Occipital lobe (tissue), 3 donors: ENCODE measurements at places on chromosomes 16 and 17.

DNA sequence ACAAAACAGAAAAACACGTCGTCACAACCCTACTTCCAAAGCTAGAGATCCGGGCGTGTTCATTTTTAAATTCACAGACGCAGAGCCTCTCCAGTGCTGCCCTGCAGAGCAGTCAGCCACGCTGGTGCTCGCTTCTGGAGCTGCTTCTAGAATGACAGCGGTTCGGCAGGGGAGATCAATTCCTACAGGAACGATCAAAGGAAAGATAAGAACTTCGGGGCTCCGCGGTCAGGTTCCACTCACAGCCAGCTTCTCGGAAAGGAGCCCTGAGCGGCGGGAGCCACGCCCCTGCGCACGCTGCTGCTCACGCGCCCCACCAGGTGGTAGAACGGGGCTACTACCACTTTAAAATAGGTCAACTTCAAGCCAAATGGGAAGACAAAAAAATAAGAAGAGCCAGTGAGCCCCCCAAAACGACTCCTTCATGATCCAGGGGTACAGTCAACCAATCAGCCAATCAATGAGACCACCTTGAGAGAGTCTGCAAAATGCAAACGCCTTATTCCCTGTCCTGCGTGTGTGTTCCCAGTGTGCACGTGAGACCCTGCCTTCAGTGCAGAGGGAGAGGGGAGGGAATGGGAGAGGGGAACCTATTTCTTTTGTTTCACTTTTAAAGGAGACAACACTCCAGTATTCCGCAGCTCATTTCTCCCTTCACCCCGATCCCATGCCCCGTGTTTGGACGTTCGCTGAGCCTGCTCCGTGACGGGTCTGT is 209.7 kb downstream of the RBFOX3 start:
- DNase-seq: peak; percentile 61

- DNase-seq: no peak
Observed at GRCh38 chr17:31477417-31478055, 86.1 kb downstream of the RAB11FIP4 start.

DNA sequence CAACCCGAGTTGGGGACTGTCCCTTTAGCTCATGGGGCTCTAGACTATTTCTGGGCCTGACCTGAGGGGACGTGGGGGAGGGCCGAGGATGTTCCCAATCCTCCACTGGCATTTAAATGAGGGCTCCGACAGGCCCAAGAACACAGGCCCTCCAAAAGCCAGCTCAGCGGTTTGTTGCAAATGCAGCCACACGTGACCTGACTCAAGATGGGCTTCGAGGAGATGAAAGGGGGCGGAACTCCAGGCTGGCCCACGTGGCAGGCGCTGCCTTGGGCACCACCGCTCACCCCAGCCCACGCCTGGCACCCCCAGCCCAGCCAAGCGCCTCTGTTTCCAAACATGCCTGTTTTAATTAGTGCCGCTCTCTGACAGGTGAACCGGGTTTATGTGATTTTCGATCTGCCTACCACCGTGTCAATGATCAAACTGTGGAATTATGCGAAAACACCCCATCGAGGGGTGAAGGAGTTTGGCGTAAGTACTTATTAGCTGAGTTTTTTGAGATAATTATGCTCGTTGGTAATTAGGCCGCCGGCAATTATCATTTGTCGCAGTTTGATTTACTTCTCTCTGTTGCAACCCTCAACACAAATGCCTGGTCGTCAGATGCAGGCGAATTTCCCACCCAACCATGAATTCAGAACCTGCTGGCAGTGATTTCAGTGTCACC is 226.7 kb downstream of the KATNIP start:
- no peak for DNase-seq

DNA sequence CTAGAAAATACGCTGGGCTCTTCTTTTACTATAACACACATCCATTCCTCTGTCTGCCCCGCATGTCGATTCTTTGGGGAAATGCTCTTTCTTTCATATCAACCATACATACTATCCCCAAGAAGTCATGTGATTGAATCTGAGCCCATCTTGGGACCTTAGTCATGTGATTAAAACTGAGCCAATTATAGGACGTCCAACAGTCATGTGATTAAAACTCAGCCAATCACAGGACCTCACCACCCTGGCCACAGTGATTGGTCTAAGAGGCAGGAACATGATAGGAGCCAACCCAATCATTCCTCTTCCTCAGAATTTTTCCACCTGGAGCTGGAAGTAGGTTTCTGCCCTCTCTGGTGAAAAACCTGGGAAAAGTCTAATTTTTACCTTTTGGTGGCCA is 78.8 kb downstream of the TMEM114 start:
- DNase-seq: no peak

GRCh38 chr16:49463529-49463928 is 89.9 kb downstream of the C16orf78 start:
- DNase-seq: no peak

GRCh38 chr16:88003316-88003715 is 52.1 kb downstream of the BANP start:
- DNase-seq: no peak

- no peak for DNase-seq
Observed at GRCh38 chr16:77068402-77068801, 122.6 kb upstream of the MON1B start.

GRCh38 chr17:81002409-81003361 is 11.0 kb downstream of the CHMP6 start:
- DNase-seq: peak; percentile 28

- no peak for DNase-seq
Observed at GRCh38 chr16:54953461-54953860, 22.8 kb downstream of the IRX5 start.

- DNase-seq: no peak
Observed at GRCh38 chr16:10368969-10369551, 16.8 kb upstream of the ATF7IP2 start.

GRCh38 chr16:1775006-1775845 is 2.3 kb upstream of the MRPS34 start:
- no peak for DNase-seq

DNA sequence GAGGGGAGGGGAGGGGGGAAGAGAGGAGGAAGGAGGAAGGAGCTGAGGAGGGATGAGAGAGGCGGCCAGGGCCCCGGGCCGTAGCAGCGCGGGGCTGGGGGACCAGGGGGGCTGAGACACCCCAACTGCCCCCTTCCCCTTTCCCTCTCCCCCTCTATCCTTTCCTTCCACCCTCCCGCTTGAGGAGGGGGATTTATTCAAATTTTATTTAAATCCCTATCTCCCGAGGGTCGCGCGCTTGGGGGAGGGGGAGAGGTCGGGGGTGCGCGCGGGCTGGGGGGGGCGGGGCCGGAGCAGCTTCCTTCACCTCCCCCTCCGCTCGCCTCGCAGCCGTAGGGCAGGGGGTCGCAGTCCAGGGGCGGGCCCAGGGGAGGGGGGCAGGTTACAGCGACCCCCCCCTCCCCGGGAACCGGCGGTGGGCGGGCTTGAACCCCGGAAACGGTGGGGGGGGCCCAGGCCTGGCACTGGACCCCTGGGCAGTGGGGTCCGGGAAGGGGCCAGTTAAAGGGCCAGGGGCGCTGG is at the start of gene FBXL19:
Gene FBXL19 (plus strand): TSS at position 19 of the 522 bp plus-strand sequence. CDS start 2,183 bp downstream, outside the sequence.
- DNase-seq: no peak

- no peak for DNase-seq
Observed at GRCh38 chr17:37743875-37744632, 805 bp downstream of the HNF1B start.

DNA sequence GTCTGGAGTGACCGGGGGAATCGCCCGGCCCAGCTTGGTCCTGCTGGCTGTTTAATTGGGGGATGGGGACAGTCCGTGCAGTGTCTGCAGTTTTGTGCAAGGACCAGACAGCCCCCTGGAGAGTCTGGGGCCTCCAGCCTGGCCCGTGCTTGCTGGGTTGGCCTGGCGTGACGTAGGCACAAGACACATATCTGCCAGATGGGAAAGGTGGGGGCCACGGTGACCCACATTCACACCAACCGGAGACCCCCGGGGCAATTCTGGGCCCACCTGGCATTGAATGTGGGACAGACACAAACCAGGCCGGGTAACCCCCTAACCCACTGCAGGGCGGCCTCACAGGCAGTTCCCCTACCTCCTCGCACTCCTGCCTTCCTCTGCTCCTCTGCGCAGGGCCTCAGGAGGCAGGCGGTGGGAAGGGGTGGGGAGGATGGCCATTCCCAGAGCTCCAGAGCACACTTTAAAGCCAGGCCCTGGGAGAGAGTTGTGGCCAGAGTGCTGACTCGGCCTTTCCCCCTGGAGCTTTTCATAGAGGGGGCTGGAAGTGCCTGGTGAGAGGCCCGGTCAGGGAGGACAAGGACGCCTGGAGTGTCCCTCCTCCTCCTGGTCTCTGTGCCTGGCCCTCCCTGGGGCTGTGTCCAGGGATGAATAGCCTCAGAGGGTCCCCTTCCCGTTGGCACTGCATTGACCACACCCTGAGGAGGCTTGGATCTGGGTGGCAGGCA is 1.5 kb downstream of the MRC2 start:
- no peak for DNase-seq

GRCh38 chr16:50246299-50247122 is 19.8 kb upstream of the ADCY7 start:
- DNase-seq: no peak

- no peak for DNase-seq
Observed at GRCh38 chr16:24005577-24005976, 169.8 kb downstream of the PRKCB start.

DNA sequence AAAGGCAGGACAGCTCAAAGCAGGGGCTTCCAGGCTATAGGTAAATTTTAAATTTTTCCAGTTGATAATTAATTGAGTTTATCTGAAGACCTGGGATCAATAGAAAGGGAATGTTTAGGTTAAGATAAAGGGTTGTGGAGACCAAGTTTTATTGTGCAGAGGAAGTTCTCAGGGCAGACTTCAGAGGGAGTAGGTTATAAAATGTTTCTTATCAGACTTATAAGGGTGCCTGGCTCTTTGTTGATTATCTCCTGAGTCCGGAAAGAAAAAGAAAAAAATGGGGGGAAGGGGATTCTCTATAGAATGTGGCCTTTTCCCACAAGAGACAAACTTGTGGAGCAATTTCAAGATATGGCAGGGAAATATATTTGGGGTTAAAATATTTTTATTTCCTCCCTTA is 15.9 kb downstream of the SLC46A1 start:
- no peak for DNase-seq

DNA sequence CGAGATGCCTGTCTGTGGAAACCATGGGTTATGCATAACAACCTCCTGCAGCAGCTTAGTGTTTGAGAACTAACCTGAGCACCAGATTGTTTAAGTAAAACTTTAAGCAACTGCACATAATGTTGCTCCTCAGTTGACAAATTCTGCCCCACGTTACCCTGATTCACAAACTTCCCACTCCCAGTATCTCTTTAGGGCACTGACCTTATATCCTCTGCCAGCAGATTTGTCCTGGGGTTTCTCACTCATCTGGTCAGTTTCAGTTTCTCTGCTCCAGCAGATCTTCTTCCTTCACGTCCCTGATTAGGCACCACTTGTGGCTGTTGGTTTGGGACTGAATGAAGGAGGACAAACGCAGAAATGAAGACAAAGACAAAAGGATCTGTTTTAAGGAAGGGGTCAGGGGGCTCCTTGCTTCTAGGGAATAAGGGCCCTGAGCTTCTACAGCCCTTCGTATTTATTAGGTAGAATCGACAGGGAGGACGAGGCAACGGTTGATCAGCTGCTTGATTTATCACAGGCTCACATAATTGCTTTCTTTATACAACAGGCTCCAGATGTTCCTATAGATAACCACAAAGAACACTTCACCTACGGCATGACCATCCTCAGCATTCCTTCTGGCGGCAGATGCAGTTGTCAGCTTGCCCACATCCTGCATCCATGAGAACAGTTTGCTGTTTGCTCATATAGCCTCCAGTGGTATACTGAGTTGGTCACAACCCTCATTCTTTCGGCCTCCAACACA is 13.5 kb upstream of the ZNF689 start:
- no peak for DNase-seq

DNA sequence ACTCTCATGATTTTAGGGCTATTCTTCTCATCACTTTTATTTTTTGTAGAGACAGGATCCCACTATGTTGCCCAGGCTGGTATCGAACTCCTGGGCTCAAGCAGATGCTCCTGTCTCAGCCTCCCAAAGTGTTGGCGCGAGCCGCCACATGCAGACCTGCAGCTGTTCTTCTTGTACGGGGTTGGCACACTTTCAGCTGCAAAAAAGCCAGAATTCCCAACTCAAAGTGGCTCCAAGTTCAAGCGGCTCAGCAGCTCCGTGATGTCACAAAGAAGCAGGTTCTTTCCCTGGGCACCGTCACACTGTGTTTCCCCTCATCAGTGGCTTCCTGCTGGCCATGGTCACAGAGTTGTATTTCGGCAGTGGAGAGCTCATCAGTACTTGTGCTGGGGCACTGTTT is 6.7 kb upstream of the SBK1 start:
- DNase-seq: no peak
